ENCODE measurements at places on chromosomes 12 and 14.

- H3K27ac ChIP-seq, result peak overlapping the region; percentile 100
- DNase-seq, result no peak
- H3K27me3 ChIP-seq, result no peaks in the 10 kb centered on the region
- H3K4me3 ChIP-seq, result peak overlapping the region; percentile 83
Observed at GRCh38 chr12:121801595-121802484, 2.0 kb upstream of the SETD1B start.

DNA sequence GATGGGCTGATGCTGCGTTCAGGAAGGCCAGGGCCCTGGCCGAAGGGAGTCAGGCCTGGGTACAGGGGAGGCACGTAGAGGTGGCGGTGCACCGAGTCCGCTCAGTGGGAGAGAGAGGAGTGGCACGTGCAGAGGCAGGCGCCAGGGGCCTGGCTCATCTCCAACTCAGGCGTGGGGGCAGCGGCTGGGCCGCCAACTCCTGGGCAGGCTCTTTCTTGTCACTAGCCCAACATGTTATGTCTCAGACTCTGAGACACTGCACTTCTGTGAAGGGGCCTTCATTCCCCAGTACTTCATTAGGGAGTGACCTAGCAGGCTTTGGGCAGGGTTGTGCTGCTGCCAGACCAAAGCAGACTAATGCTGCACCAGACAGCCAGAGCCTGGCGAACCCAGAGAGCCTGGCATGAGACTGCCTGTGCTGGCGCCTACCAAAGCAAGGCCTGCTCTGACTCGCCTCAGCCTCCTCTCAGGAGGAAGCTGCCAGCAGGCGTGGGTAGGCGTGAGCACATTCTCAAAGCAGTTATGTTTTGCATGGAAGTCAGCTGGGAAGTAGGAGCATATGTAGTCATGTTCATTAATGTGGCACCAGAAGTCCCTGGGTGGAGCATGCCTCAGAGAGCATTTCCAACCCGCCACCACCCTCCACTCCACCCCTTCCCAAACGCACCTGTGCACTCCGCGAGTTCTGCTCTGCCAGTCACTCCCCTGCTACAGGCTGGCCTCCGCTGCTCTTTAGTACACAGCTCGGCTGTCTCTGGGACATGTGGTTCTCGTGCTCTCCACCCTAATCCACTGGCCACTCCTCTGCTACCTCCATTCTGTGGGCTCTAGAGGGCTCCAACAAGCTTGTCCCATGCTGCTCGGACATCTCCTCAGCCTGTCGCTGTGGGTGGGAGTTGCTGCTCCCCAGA lies 9.7 kb downstream of the CKB start:
- H3K36me3 ChIP-seq, result 0 out of 2 replicates have a peak, but pooled peaks cover 13% of the 10 kb centered on the region
- DNase-seq, result no peak
- no peak overlapping the region for H3K4me3 ChIP-seq

GRCh38 chr12:40016980-40017379 lies 88.9 kb downstream of the SLC2A13 start:
- no peaks in the 10 kb centered on the region for H3K36me3 ChIP-seq
- no peak overlapping the region for H3K27ac ChIP-seq
- H3K4me3 ChIP-seq, result no peak overlapping the region
- DNase-seq, result no peak

GRCh38 chr12:46304070-46304469 lies 35.2 kb upstream of the SLC38A1 start:
- H3K27me3 ChIP-seq, result no peaks in the 10 kb centered on the region
- H3K27ac ChIP-seq, result no peak overlapping the region
- no peaks in the 10 kb centered on the region for H3K4me1 ChIP-seq
- H3K36me3 ChIP-seq, result no peaks in the 10 kb centered on the region

DNA sequence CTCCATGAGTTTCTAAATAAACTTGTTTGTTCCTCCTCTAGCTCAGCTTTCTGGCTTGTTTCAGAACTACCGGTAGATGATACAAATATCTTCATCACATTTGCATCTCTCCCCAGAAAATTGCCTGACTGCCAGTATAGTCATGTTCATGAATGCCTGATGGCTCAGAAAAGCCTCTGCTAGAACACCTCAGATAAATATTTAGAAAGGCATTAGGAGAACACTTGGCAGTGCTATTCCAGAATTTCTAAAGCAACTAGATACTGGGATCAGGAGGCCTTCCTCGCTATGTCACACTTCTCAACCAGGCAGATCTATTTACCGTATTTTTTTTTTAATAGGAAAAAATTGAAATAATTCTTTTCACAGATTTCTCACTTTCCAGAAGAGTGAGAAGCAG lies 32.3 kb upstream of the KRAS start:
- H3K4me3 ChIP-seq, result no peak overlapping the region
- DNase-seq, result no peak

- H3K36me3 ChIP-seq, result no peaks in the 10 kb centered on the region
- peak overlapping the region; percentile 59 for H3K27ac ChIP-seq
- peak; percentile 77 for DNase-seq
Observed at GRCh38 chr12:96452261-96452922, 37.0 kb upstream of the CFAP54 start.

DNA sequence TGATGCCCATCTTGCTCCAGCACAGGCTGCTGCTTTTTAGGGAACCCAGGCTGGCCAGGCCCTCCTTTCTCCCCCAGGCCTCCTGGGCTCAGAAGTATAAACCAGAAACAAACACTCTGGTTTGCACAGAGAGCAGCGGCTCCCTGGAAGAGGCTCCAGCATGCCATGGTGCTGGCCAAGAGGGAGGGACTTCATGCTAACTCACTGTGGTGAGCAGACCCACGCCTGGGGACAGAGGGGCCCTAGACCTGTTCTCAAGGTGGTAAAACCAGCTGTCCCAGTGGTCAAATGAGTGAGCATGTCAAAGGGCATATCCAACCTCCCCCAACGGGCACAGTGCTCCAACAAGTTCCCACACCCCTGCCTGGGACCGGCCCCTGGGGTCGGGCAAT lies 15.5 kb downstream of the BCL11B start:
- H3K27ac ChIP-seq, result no peak overlapping the region
- no peak overlapping the region for H3K4me3 ChIP-seq
- H3K4me1 ChIP-seq, result no peaks in the 10 kb centered on the region
- DNase-seq, result no peak
- H3K36me3 ChIP-seq, result no peaks in the 10 kb centered on the region

- no peak overlapping the region for H3K4me3 ChIP-seq
- peak overlapping the region; percentile 45 for H3K27ac ChIP-seq
- peaks cover 45% of the 10 kb centered on the region for H3K4me1 ChIP-seq
Observed at GRCh38 chr12:32918890-32919801, 22.6 kb upstream of the PKP2 start.

- no peak for DNase-seq
- H3K27me3 ChIP-seq, result no peaks in the 10 kb centered on the region
- no peak overlapping the region for H3K27ac ChIP-seq
- no peak overlapping the region for H3K4me3 ChIP-seq
Observed at GRCh38 chr12:64127811-64128210, 94.3 kb downstream of the KICS2 start.

DNA sequence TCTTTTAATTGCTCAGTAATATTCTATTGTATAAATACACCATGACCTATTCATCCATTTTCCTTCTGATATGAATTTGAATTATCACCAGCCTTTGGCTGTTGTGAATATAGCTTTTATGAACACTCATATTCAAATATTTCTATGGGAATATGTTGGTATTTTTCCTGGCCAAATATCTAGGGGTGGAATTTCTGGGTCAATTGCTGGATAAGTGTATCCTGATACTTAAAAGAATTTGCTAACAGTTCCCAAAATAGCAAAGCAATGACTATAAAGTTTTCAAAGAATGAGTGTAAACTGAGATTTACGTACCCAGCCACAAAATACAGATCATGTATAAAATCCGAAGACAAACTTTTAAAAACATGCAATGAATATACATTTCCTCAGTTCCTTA lies 148.7 kb upstream of the CLEC14A start:
- DNase-seq, result no peak
- H3K4me1 ChIP-seq, result 0 out of 2 replicates have a peak, but pooled peaks cover 5% of the 10 kb centered on the region
- no peaks in the 10 kb centered on the region for H3K27me3 ChIP-seq
- H3K36me3 ChIP-seq, result no peaks in the 10 kb centered on the region
- no peak overlapping the region for H3K4me3 ChIP-seq
